Stimulated activated CD4-positive, alpha-beta T cell treated with anti-CD3 and anti-CD28 coated beads, TNF-alpha, amount 100 ng/mL, for 24 hours (primary cell): ENCODE measurements at places on chromosomes 6 and 20.

GRCh38 chr20:48962421-48962820 lies 40.9 kb downstream of the ARFGEF2 start:
- no peak for DNase-seq

DNA sequence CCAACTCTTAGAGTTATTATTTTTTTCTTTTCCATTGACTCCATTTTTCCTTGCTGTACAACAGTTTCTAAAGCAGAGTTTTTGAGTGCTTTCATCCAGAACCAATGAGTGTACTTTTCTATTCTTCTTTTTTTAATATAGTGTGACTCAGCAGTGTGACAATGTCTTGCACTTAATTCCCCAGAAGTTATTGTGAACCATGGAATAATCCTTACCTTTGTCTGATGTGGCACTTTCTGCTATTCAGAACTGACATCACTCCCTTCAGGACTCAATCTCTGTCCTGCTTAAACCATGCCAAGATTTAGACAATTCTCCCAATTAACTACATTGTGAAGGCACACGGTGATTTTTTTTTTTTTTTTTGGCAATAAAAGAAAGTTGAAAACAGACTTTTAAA lies 41.5 kb downstream of the GRIK2 start:
- no peak for DNase-seq

GRCh38 chr20:63009988-63010769 lies 3.4 kb upstream of the BHLHE23 start:
- DNase-seq: peak; percentile 68

DNA sequence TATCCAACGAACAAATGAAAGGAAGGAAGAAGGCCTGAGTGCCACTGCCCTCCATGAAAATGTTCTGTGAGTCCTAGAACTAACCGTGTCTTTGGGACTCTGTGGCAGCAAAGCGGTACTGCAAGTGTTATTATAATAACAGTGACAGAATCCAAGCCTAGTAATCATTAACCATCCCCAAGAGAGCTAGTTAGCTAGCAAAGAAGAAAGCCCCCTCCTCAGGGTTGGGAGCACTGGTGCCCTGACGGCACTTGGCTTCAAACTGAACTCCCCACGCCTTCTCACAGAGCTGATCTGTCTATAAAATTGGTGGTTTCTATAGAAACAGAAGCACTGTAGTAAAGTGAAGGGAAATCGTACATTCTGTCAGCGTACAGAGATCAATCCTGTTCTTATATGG lies 239.8 kb downstream of the PTPRT start:
- no peak for DNase-seq

DNA sequence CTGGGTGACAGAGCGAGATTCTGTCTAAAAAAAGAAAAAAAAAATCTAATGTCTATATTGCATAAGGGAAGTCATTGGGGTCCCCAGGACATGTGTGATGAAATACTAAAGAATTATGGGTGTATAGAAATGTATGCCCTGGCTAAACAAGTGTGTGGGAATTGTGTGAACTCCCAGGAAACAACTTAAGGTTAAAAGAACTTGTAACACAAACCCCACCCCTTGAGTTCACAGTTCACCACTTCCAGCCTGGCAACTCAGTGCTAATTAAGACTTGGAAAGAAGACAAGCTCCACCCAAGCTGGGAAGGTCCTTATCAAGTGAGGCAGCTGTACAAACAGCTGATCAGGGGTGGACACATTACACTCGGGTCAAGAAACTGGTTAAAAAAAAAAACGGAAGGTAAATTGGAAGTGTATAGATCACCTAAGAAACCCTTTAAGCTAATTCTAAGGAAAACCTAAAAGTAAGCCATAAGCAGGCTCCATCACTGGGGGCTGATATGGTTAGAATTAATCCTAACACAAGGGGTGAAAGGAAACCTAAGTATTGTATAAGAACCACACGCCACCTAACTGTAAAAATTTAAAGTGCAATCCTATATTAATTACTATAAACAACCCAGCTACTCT lies 25.2 kb downstream of the HLA-A start:
- DNase-seq: no peak
